ENCODE measurements at places on chromosomes 2 and 18.

DNA sequence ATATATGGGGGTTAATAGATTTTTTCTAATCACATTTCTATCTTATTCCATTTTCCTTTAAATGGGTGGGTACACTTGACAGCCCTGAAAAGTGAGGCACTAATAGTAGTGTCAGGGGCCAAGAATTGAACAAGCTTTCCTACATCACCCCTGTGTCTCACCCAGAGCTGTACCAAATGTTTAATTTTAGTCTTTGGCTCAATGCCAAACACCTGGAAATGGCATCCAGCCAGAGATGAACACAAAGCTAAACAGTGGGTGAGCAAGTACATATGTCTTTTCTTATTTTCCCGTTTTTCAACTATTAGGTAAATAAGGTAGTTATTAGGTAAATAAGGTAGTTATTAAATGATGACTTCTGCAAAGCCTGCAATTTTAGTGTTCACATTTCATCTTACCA lies 276.3 kb upstream of the ERBB4 start:
- DNase-seq, result no peak

- no peak for DNase-seq
These were observed 136.7 kb downstream of the CDCA7 start for GRCh38 chr2:173491418-173491817.

GRCh38 chr2:2590841-2591541 lies 259.9 kb upstream of the MYT1L start:
- DNase-seq, result no peak

DNA sequence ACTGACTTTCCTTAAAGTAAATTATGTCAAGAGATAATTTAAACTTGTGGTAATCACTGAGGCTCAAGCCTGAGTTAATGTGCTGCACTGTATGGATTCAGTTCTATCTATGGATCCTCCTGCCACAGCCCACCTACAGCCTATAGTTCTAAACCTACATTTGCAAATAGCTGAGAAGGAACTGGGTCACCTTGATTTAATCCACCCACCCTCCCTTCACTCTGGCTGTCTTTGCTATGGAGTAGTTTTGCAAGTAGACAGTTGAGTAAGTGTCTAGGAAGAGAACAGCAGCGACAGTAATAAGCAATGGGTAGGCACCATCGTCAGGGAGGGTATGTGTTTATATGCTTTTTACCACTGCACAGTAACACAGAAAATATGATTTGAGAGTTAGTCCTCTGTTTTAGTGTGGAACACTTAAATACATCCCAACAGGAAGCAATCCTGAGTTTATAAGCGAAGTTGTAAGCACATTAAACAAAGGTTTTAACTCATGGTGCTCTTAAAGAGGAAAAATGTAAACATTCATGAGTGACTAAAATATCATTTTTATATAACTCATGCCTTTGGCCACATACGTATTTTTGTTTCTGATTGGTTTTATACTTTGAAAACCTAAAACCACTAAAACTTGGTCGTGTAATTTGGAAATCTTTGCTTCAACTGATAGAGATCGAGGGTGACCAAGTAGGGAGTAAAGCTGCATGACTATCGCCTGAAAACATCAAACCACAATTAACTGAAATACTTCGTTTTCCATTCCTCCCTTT lies 36.3 kb upstream of the CHRNA1 start:
- DNase-seq, result no peak

GRCh38 chr2:200408428-200409316 lies 101.2 kb downstream of the KCTD18 start:
- DNase-seq, result no peak

DNA sequence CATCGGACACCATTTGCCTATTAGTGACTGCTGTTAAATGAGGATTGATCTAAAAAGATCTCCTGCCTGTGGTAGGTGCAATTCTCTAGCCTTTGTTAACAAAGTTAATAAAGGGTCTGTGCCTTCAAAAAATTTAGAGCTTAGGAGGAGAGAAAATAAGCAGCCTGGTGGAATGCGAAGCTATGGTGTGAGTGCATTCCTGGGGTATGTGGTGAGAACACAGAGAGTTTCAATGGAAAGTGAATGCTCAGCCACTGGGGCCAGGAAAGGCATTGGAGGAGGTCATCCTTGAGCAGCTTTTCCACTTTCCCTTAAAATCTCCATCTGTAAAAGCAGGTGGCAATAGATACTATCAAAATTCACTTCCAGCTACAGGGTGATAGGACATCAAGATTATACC lies 331.2 kb upstream of the LRATD1 start:
- DNase-seq, result no peak

All from CD4-positive, alpha-beta T cell treated with Interleukin-15 for 4 hours (primary cell).